ENCODE measurements at places on chromosomes 2 and 18. TPM values are rescaled to one million over a fixed set of nuclear protein-coding genes. Genes with fewer than 3 reads are reported as not detected.
A peak's percentile ranks its signal among the peaks of the same experiment; 100 is the strongest.

- no peak for DNase-seq
These were observed 218.2 kb downstream of the RBM43 start for GRCh38 chr2:151043484-151043883.

GRCh38 chr18:8788503-8789429 lies 83.4 kb downstream of the MTCL1 start:
- DNase-seq: no peak

DNA sequence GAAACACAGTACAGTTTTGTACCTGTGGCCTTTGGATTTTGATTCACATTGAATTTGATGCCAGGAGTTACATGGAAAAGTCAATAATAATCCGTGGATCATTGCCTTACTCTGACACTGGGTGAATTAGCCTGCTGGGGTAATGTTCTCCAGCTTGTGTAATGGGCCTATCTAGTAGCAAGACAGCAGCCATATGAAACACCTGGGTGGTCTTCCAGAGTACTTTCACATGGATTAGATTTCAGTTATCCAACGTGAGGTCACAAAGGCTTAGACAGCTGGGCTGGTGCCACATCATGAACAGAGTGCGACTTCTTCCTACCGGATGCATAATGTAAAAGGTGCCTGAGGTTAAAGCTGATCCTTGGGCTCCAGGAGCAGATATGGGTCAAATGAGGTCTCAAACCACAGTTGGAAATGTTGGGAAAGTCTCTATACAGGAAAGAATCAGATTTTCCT lies 486.8 kb downstream of the PARD3B start:
- no peak for DNase-seq

Gene SH3RF3
- total RNA-seq: 8.0 TPM

Gene REG3A
- not detected for total RNA-seq

Gene PAPOLG
- 8.0 TPM for total RNA-seq

Gene GALNT13
- total RNA-seq: not detected

GRCh38 chr2:58558881-58559280 lies 317.8 kb upstream of the FANCL start:
- no peak for DNase-seq

Gene RIT2
- total RNA-seq: not detected

Gene LRRTM4
- 0.92 TPM for total RNA-seq

GRCh38 chr2:24456599-24457556 lies 34.2 kb upstream of the NCOA1 start:
- peak; percentile 79 for DNase-seq

Gene BOLL
- total RNA-seq: not detected

- no peak for DNase-seq
These were observed 1632.5 kb downstream of the LRP1B start for GRCh38 chr2:140498360-140498759.

Gene CRIM1
- 21.7 TPM for total RNA-seq

GRCh38 chr2:16019060-16019480 lies 78.7 kb downstream of the MYCN start:
- DNase-seq: no peak

GRCh38 chr2:234861841-234862735 lies 89.7 kb upstream of the SH3BP4 start:
- no peak for DNase-seq

- no peak for DNase-seq
These were observed 125.9 kb downstream of the NFATC1 start for GRCh38 chr18:79521416-79522205.

DNA sequence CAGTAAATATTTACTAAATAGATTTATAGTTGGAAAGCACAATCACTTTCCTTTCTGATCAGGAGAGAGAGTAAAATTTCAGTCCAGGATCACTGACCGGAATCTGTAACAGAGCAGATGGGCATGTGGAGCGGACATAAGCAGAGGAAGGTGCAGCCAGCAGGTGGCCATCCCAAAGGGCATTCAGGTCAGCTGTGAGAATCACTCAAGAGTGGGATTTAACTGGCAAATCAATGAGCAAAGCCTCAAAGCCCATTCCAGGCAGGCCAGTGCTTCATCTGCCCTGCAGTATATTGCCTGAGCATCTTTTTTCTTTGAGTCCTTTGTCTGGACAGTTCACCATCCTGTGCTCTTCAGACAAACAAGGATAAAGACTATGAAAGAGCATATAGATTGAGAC lies 166.4 kb upstream of the SLC14A2 start:
- no peak for DNase-seq

GRCh38 chr2:124258140-124258880 lies 233.2 kb downstream of the CNTNAP5 start:
- no peak for DNase-seq

GRCh38 chr2:81396417-81397019 lies 1092.0 kb upstream of the LRRTM1 start:
- no peak for DNase-seq

Gene CIB4
- total RNA-seq: not detected

DNA sequence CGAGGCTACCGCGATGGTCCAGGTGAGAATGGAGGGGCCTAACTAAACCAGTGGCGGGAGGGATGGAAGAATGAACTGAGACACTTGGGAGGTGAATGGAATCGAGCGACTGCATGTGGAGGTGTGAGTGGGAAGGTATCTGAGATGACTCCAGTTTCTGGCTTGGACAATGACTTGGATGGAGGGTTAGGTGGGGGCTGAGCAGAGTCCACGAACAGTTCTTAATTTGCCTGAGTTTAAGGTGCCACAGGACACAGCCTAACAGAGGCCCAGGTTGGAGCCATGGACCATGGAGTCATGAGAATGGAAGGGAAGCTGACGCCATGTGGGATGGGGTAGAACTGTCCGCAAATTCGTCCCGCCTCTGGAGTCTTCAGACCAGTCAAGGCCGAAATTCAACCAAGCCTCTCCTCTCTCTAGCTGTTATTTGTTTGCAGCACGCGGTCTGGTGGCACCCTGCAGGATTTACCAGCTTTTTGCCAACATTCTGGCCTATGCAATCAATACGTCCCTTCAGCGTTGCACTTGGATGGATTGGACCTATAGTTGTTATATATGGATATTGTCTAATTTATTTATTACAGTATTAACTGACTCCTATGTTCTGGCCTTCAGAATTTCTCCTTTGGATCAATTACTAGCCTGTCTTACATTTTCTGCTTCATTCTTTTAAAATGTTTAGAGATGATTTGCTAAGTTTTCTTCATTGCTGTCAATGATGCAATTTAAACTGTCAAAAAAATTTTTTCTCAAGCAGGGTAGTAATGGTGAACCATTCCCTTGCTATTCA lies 940 bp upstream of the BOLA3 start:
- no peak for DNase-seq

GRCh38 chr2:70817284-70817954 lies 3.0 kb downstream of the CLEC4F start:
- no peak for DNase-seq

Gene FNDC4
- total RNA-seq: 2.9 TPM

Gene VWC2L
- not detected for total RNA-seq

Gene LRRTM1
- 0.68 TPM for total RNA-seq

Gene TRMT61B
- 24.6 TPM for total RNA-seq

GRCh38 chr2:96306370-96306769 lies 1.0 kb upstream of the SNRNP200 start:
- no peak for DNase-seq

- DNase-seq: no peak
These were observed 117.6 kb downstream of the ZNF407 start for GRCh38 chr18:74715306-74715705.

DNA sequence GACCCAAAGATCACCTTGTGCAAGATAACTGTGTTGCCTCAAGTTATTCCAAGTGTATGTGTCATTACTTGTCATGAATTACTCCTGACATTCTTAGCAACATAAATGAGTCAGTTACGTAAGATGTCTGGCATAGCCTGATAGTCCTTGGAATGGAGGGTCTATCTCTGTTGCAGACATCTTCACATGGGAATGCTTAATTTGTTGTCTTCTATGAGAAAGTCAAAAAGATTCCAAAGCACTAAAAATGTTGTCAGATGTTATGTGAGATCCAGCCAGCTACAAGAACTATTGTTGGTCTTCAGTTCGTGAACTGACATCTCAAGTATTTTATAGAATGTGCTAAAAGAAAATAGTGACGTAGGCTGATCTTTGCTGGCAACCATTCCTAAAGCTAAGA lies 178.2 kb upstream of the RASGRP3 start:
- DNase-seq: no peak

- peak; percentile 84 for DNase-seq
These were observed 9.0 kb upstream of the TMBIM1 start for GRCh38 chr2:218301176-218301819.

DNA sequence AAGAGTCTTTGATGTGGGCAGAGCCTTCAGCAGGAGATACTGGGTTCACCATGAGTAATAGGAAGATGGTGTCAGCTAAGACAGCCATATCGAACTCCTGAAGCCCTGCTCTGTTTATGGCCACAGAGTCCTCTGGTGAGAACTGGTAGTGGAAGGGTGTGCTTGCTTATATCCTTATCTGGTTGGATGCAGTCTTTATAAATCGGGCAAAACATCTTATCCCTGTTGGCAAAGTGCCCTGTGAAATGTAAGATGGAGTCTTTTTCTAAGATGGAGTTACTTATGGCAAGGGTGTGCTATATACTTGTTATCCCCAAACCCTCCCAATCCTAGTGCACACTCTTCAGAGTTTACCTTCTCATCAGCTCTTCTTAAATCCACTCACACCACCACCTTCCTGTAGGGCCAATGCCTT lies 190.8 kb upstream of the PARD3B start:
- DNase-seq: no peak

- no peak for DNase-seq
These were observed 106.0 kb downstream of the DTNB start for GRCh38 chr2:25567406-25567805.

GRCh38 chr2:172922306-172922705 lies 153.3 kb upstream of the MAP3K20 start:
- DNase-seq: no peak

GRCh38 chr2:145638675-145639074 lies 1118.8 kb upstream of the ZEB2 start:
- DNase-seq: no peak

Gene SKA1
- total RNA-seq: 0.38 TPM

Gene ARHGAP28
- total RNA-seq: 1.1 TPM

DNA sequence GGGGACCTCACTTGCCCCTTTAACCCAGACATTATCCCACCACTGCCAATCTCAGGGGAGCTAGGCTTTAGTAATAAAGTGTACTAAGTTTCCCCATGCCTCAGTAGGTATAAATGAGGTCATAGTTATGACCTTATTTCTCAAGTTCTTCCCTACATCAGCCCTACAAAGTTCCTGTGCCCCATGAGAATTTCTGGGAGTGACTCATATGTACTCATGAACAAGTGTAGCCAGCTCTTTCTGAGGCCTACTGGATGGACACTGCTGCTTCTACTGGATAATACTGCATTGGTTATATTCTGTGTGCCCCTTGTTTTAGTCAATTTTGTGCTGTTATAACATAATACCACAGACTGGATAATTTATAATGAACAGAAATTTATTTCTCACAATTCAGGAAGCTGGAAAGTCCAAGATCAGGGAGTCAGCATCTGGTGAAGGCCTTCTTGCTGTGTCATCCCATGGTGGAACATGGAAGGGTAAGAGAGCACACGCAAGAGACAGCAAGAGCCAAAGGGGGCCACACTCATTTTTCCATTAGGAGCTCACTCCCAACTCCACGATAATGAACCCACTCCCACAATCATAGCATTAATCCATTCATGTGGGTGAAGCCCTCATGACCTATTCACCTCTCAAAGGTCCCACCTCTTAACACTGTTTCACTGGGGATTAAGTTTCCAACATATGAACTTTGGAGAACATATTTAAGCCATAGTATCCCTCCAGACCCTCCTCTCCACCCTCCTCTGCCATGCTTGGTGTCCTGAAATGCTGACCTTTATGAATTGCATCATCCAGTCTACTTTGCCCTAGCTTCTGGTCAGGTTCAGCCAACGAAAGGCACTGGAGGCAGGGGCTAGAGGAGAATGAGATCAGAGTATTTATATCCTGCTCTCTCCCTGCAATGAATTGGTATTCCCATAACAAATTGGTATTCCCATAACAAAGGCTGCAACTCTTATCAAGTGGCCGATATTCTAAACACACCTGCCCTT lies 25.4 kb upstream of the ST3GAL5 start:
- DNase-seq: no peak

Gene MGAT4A
- 19.3 TPM for total RNA-seq

- DNase-seq: no peak
These were observed 15.3 kb upstream of the IL36G start for GRCh38 chr2:112962308-112963175.

DNA sequence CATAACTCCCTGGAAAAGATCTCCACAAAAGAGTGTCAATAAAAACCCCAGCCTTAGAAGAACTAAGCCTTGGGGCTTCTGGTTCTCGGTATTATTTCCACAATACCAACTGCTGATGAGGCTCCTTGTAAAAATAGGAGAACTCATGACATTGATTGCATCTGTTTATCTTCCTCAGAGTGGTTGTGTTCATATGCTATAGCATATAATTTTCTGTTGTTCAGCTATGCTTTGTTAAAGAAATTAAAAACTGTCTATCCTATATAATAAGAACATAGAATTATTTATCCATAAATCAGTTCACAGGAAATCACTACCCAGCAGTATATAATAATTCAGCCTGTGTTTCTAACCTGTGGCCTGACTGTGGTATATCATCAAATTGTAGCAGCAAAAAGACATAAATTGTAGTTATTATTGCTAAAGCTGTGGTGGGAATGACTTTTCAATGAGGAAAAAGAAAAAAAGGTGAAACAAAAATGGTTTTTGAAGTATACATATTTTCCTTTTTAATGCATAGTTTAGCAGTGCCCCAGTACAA lies 68.9 kb downstream of the SATB2 start:
- no peak for DNase-seq

- DNase-seq: no peak
These were observed 63.2 kb downstream of the POLE4 start for GRCh38 chr2:75021672-75022071.

DNA sequence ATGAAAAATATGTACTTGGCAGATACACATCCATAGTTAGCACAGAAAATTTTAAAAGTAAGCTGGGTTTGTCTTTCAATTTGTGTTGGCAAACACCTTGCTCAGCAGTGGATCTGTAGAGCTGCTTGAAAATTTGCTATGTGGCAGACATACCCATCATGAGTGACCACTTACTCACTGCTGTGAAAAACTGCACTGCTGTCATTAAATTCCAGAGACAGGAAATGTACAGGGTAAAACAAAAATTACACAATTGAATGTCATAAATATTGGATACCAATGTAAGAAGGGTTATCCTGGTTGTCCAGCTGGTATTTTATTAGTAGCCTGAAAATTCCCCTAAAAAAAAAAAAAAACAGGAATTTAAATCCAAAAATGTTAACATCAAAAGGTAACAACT lies 24.5 kb downstream of the NIF3L1 start:
- no peak for DNase-seq

All from Right ventricle myocardium inferior (tissue), 1 donor.